DND-41 (cell line): ENCODE measurements at places on chromosomes 11 and 22.

- no peak for DNase-seq
Observed at GRCh38 chr11:118917481-118918127, 8.1 kb downstream of the BCL9L start.

GRCh38 chr11:7021318-7021717, 1.0 kb downstream of the NLRP14 start:
- DNase-seq: no peak

DNA sequence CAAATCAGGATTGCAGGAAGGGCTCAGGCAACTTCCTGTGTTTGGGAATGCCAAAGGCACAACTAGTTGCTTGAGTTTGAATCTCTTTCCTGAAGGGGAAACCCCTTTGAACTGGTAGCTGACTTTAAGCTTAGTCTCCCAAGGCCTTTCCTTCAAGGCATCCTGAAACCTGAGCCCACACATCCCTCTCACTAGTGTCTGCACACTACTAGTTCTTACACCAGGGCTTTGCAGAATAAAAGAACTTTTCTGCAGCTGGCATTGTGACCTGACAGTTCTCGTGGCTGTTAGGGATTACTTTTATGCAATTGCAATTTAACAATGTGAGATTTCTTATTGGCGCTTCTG, 95.4 kb downstream of the EXT2 start:
- no peak for DNase-seq

- no peak for DNase-seq
Observed at GRCh38 chr11:62770778-62771143, 435 bp upstream of the TAF6L start.

GRCh38 chr11:36534276-36534840, 24.3 kb upstream of the TRAF6 start:
- no peak for DNase-seq

DNA sequence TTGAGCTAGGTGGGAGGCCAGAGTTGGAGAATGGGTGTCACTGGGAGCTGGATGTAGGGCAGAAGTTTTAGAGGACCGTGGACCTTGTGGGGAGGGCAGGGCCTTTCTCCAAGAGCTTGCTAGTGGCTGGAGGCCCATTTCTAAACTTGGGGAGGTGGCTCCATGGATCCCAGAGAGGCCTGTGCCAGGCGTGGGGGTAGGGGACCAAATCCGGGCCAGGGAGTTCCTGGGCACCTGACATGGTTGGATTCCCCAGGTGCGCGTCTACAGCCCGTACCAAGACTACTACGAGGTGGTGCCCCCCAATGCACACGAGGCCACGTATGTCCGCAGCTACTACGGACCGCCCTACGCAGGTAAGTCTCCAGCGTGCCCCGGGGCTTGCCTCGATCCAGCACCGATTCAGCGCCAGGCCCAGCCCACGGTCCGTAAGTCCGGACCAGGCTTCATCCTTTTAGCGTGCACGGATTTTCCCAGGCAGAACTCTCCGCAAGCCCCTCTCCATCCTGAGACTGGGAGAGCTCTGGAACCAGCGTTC, 14.2 kb downstream of the PLEKHB1 start:
- DNase-seq: no peak

DNA sequence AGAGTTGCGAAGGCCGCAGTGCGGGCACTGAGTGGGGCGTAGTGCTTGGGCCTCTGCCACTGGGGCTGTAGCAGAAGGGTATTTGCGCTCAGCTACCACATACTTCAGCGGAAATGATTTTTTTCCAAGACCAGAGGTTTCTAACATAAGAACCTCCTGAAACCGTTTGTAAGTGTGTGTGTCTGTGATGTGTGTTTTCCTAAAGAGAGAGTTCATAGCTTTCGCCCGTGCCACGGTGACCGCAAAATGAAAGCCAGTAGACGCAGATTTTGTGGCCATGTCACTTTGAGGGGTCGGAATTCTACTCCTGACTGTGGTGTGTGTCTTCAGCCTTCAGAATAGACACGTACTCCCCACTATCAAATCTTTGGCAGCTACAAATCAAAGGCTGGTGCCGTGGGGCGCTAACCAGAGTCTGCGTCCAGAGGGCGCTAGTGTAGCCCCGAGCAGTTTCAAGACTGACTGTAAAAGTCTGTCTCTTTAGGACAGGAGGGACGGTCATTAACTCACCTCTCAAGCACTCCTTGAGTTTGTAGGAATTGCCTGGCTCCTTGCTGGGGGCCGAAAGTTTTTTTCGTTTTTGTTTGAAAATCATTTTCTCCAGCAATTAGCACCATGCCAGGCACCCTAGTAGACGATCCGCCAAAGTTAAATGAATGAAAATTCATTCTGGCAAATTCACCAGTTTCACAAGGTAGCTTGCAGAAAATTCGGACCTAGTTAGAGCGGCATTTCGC, 2.5 kb upstream of the CALCA start:
- DNase-seq: no peak

DNA sequence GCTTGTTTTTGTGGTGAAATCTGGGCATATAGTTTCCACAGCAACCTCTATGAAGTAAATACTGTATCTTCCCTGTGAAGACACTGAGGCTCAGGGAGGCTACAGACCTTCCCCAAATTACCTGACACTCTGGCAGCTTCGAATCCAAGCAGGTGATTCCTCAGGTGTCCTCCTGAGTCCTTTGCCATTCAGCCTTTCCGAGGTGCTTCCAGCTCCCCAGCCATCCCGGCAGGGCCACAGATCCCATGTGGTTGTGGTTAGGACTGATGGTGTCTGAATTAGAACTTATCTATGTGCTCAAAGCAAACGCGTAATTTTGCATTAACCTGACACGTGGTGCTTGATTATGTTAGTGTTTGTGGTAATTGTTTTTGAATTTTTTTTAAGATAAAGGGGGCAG, 785.6 kb downstream of the BRD1 start:
- DNase-seq: no peak

DNA sequence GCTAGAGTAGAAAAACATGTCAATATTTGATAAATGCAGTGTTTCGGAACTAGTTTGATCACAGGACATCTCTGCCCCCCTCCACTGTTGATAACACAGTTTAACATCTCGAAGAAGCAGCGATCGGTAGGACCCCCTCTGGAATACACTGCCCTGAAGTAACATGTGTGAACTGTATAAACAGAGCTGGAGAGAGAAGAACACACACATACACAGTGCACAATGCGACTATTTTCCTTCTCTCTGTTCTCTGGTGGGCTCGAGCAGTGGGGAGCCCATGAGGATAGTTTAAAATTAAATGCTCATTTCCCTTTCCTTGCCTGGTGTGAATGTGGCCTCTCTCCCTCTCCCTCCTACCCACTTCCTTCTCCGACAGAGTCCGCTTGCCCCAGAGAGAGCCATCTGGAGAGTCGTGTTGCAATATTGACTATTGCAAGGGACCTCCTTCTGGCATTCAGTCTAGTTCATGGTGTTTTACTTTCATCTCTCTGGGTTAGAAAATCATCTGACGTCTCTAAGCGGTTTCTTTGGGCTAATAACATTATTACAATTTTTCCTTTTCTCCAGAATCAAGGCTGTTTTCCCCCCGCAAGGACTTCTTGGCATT, 51.6 kb upstream of the BARX2 start:
- DNase-seq: no peak

DNA sequence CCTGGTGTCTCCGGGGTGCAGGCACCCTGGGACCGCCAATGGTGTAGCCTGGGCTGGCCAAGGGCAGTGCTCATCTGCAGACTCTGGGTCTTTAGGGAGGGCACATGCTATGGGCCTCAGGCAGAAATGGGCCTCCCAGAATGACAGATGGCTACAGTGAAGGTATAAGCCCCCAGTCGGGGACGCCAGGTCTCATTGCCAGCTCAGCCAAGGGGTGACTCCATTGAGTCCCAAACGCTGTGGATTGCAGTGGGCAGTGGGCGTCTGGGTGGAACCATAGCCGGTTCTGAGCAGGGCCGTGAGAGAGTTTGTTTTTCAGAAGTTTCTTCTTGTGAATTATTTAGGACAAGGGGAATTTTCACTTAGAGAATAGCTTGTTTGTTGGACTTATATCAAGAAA, 516.9 kb downstream of the TBC1D22A start:
- DNase-seq: no peak

DNA sequence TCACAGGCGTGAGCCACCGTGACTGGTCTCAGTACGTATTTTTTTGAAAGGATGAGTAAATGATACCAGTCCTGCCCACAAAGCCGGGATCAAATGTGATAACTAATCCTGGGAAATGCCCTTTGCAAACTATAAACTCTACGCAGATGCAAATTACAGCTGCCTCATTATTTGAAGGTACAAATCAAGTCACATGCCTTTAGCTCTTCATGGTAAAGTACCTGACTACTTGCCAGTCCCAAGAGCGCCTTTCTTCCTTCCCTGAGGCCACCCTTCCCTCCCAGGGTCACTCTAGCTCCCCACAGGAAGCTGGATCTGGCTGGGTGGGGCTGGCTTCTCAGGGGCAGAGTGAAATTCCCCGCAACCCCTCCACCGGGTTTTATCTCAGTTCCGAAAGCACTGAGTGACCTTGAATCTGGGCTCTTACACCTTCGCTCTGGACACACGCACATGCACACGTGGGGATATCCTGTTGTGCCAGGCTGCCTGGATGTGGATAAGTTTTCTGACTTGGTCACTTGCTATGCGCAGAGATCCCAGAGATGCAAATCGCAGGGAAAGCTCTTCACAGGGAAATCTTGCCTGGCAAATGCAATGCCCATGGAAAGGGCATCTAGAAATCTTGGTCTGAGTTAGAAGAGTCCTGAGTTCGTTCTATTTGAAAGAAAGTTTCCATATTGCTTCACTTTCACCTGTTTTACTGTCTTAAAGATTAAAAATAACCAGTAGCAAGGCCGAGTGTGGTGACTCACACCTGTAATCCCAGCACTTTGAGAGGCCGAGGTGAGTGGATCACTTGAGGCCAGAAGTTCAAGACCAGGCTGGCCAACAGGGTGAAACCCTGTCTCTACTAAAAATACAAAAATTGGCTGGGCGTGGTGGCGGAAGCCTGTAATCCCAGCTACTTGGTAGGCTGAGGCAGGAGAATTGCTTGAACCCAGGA, 8.5 kb downstream of the A4GALT start:
- DNase-seq: no peak

GRCh38 chr11:94638902-94639373, 71.8 kb downstream of the PIWIL4 start:
- DNase-seq: no peak

DNA sequence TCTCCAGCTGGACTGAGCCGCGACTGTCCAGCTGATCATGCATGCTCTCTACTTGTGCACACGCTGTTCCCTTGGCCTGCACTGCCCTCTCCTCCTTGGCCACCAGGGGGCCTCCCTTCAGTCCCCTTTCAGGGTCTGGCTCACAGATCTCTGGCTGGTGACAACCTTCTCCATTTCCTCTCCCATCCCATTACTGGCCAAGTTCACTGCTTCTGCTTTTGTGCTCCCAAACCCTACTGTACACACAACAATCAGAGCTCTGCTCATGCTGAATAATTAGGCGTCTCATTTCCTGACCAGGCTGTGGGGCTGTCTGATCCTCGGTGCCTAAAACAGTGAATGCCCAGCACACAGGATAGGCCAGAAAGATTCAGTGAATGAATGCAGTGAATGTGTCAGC, 224.0 kb upstream of the NARS2 start:
- peak; percentile 54 for DNase-seq

DNA sequence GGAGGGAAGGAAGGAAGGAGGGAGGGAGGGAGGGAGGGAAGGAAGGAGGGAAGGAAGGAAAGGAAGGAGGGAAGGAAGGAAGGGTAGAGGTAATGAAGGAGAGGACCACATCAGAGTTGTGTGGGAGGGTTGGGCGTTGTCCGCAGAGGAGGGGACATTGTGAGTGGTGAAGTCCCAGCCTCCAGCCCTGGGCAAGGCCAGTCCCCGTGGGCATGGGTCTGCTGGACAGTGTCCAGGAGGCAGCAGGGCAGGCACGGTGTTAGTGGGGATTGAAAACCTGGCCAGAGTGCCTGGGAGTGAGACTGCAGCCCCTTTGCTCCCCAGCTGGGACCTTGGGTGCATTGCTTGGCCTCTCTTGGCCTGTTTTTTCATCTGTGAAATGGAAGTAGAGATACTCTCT, 1462.3 kb downstream of the BRD1 start:
- DNase-seq: no peak

GRCh38 chr22:48785792-48786678, 1041.6 kb downstream of the BRD1 start:
- DNase-seq: no peak

- no peak for DNase-seq
Observed at GRCh38 chr22:39600491-39601179, 30.1 kb downstream of the CACNA1I start.

DNA sequence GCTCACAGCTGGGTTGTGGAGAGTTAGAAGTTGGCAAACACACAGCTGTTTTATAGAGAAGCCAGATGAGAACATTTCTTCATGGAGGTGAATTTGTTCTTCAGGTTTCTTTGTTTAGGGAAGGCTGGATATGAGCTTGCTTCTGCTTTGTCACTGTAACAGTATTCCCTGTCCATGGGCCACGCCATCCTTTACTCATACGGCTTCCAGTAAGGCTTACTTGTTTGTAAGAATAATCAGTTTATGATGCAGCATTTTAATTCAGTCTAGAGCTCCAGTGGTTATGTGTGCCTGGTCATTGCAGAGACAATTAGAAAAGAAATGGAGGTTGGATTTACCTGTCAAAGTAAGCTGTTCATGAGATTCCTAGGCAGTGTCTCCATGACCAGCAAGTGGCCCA, 131.8 kb downstream of the TRIM44 start:
- DNase-seq: no peak

- DNase-seq: peak; percentile 66
Observed at GRCh38 chr11:104858882-104859775, 39.1 kb downstream of the CASP12 start.

DNA sequence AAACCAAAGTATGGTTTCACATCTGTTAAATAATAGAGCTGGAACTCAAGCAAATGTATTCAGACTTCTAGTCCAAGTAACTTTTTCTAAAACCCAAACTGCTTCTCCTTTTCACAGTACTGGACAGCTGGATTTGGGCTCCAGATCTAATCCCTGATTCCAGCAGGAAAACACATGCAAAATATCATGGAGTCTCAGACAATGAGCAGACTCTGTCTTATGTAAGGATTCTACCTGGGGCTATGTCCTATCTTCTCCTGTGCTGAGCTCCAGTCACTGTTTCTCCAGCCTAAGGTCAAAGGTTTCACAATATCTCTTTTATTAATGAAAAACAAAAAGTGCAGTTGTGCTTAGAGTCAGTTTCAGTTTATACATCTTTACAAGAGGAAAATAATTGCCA, 83.2 kb upstream of the EED start:
- DNase-seq: no peak

DNA sequence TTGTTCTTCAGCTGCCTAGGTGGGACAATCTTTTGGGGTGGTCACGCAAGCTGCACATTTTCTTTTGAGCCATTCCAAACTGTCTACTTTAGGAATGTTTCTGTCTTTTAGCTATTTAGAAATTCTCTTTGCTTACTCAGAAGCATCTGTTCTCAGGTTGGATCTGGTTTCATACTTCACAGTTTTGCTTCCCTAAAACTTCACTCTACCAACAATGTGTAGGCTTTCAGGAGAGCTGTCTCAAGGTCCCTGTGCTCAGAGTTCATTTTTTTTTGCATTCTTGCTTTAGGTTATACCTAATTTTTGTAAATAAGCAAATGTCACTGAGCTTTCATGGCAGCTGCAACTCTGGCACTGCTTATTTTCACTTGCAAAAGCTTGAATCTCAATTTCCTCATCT, 36.7 kb downstream of the CCDC90B start:
- DNase-seq: no peak

- no peak for DNase-seq
Observed at GRCh38 chr22:40330615-40331014, 15.7 kb upstream of the ADSL start.

GRCh38 chr11:11171285-11171684, 181.8 kb downstream of the CSNK2A3 start:
- DNase-seq: no peak
